ENCODE measurements at places on chromosomes 5 and 9.

- no peak for DNase-seq
Observed at GRCh38 chr5:38347040-38347763, 88.8 kb downstream of the EGFLAM start.

GRCh38 chr5:148939676-148940075 lies 113.3 kb downstream of the ADRB2 start:
- peak; percentile 71 for DNase-seq

DNA sequence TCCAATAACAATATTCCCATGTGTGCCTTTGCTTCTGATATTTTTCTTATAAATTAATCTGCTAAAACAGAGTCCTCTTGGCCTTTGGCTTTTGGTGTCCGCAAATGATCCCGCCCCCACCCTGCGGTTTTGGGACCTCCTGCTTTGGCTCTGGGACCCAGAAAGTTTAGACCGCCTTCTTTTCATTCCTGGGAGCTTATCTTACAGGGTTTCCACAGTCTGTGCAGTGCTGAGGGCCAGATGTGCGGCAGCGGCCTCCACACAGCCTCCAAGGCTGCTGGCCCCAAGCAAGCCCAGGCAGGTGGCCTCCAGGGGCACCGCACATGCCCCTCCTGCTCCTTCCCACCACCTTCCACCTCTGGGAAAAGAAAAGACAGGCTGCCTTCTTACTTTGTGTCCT lies 191.5 kb downstream of the ERCC6L2 start:
- DNase-seq, result no peak

DNA sequence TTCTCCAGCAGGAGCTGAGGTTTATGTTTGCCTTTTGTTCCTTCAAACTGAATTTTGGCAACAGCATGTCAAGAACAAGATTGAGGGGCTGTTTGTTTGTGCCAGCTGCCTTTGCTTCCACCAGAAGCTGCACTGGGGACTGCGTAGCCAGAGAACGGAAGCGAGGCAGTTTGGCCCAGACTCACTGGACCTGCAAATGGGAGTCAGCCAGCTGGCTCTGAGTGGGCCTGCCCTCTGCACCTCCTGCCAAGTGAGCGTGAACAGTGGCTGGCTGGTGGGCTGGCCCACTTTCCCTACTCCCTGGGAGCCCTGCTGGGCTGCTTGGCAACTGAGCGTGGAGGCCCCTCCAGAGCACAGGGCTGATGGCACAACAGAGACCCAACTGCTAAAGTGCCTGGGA lies 111.6 kb downstream of the GALNT10 start:
- DNase-seq, result no peak

GRCh38 chr5:20574576-20574975 lies 586.6 kb upstream of the CDH18 start:
- DNase-seq, result no peak

DNA sequence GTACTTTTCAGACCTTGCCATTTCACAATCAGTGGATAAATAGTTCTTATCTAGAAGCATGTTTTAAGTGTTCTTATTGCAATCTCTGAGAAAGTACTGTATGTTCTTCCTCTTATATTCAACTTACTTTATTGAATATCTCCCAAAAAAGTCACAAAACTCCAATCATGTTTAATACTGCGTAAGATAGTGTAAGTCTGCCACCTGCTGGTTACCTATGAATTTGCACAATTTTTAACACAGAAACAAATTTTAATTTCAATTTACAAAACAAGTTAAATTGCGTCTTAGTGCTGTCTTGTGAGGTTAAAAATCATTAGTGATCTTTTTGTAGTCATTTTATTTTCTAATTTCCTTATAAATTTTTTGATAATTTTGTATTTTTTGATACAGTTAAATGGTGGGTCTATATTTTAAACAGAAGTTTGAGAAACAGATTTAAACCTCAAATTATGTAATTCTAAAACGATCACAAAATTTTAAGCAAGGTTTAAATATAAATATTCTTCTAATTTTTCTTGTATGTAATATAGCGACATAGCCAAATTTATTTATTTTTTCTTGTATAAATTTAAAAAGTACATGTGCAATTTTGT lies 115.8 kb downstream of the EMB start:
- DNase-seq, result peak; percentile 3

- no peak for DNase-seq
Observed at GRCh38 chr5:126514558-126515141, 80.4 kb downstream of the ALDH7A1 start.

- peak; percentile 17 for DNase-seq
Observed at GRCh38 chr5:99063737-99064136, 134.9 kb upstream of the CHD1 start.

GRCh38 chr9:68704814-68705530 lies at the start of gene PIP5K1B:
Gene PIP5K1B, plus strand, starts transcription at chr9:68705240. Its CDS starts 117,375 bp downstream, at chr9:68822615.
- peak; percentile 36 for DNase-seq

- no peak for DNase-seq
Observed at GRCh38 chr9:110106661-110107060, 101.3 kb downstream of the C9orf152 start.

- DNase-seq, result no peak
Observed at GRCh38 chr5:38257308-38258041, 884 bp upstream of the EGFLAM start.

DNA sequence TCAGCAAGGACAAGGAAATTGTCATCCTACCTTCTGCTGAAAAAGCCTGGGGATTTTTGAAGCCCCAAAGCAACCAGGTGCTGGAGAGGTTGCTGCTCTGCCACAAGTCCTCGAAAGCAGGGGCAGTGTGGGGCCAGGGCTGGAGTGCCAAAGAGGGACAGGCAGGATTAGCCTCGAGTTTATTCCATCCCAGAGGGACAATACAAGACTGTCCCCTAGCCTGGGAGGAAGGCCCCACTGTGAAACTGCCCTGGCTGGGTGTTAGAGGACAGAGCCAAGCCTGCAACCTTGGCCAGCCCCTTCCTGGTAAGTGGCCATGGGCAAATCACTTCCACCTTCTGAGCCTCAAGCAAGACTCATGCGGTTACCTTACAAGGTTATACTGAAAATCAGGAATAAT lies 55.1 kb downstream of the WHRN start:
- DNase-seq, result no peak

All from fibroblast of skin of right quadriceps (primary cell).